ENCODE measurements at places on chromosomes 4 and X.

DNA sequence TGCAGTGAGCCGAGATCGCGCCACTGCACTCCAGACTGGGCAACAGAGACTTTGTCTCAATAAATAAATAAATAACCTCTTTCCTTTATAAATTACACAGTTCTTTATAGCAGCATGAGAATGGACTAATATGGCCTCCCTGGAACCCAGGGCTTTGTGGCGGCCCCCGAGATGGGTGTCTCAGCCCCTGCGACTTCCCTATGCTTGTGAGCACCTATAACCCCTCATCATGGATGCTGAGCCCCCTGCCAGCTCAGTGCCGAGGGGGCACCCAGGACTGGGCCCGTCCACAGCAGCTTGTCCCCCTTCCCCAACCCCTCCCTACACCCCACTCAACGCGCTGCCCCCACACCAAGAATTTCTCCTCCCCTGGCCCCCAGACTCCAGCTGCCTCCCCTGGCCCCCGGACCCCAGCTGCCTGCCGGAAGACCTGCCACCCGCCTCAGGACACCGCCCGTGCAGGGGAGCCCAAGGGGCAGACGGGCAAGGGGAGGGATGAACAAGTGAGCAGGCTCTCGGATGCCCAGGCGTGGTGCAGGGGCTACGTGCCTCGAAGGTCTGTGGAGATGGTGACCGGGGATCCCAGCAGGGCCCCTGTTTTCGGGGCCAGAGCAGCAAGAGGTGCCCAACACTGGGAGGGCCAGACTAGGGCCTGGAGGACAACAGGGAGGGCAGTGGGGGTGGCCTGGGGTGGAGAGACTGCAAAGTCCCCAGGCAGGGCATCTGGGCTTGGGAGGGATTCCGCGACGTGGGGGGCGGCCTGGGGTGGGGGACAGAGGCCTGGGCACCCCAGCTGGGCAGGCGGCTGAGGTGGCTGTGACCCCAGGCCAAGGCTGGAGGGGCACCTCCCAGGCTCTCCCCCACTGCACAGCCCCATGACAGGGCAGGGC is 74.0 kb downstream of the FAM53A start:
- no peak for DNase-seq
- H3K36me3 ChIP-seq = no peaks in the 10 kb centered on the region
- H3K4me3 ChIP-seq = no peak overlapping the region
- H3K27ac ChIP-seq = no peak overlapping the region
- peaks cover 8% of the 10 kb centered on the region for H3K4me1 ChIP-seq

GRCh38 chrX:22373766-22374165 is 101.1 kb downstream of the CBLL2 start:
- no peaks in the 10 kb centered on the region for H3K4me1 ChIP-seq
- DNase-seq = no peak
- H3K27me3 ChIP-seq = no peaks in the 10 kb centered on the region

DNA sequence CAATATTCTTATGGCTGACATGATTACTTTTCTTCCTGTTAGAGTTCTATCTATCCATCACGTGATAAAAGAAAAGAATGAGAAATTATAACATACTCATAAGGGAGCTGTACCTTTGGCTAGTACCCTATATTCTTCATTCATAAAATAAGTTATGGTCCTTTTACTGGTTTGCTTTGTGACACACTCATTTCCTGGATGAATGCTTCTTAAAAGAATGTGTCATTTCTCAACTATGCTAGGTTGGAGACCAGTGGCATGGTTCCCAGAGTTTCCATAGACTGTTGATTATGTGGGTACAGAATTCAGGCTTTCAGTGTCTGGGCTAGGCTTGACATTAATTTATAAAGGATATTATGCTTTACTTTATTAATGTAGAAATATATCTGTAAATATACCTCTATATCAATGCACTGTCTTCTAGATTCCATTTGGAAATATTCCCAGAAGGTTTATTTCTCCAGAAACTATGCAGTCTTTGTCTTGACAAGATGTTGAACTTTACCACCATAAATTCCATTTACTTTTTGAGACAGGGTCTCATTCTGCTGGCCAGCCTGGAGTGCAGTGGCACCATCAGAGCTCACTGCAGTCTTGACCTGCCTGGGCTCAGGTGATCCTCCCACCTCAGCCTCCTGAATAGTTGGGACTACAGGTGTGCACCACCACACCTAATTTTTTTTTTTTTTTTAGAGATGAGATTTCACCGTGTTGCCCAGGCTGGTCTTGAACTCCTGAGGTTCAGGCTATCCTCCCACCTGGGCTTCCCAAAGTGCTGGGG is 23.8 kb downstream of the NUDT6 start:
- H3K4me3 ChIP-seq = no peak overlapping the region
- no peak for DNase-seq
- H3K27me3 ChIP-seq = no peaks in the 10 kb centered on the region
- no peak overlapping the region for H3K27ac ChIP-seq

- no peak for DNase-seq
- H3K36me3 ChIP-seq = no peaks in the 10 kb centered on the region
- no peak overlapping the region for H3K4me3 ChIP-seq
- no peaks in the 10 kb centered on the region for H3K27me3 ChIP-seq
- no peaks in the 10 kb centered on the region for H3K4me1 ChIP-seq
- no peak overlapping the region for H3K27ac ChIP-seq
These were observed 37.1 kb upstream of the ELF2 start for GRCh38 chr4:139214039-139214534.

GRCh38 chr4:137957806-137958205 is 284.3 kb downstream of the SLC7A11 start:
- no peak overlapping the region for H3K4me3 ChIP-seq
- no peaks in the 10 kb centered on the region for H3K4me1 ChIP-seq

DNA sequence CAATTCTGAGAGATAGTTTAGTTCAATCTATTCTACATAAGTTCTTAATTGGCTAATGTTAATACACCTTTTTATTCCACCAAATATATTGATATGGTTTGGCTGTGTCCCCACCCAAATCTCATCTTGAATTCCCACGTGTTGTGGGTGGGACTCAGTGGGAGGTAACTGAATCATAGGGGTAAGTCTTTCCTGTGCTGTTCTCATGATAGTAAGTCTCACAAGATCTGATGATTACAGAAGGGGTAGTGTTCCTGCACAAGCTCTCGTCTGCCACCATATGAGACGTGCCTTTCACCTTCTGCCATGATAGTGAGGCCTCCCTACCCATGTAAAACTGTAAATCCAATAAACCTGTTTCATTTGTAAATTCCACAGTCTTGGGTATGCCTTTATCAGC is 11.3 kb downstream of the PPA2 start:
- H3K4me3 ChIP-seq = no peak overlapping the region
- no peaks in the 10 kb centered on the region for H3K4me1 ChIP-seq
- H3K36me3 ChIP-seq = peaks cover 6% of the 10 kb centered on the region
- no peaks in the 10 kb centered on the region for H3K27me3 ChIP-seq

DNA sequence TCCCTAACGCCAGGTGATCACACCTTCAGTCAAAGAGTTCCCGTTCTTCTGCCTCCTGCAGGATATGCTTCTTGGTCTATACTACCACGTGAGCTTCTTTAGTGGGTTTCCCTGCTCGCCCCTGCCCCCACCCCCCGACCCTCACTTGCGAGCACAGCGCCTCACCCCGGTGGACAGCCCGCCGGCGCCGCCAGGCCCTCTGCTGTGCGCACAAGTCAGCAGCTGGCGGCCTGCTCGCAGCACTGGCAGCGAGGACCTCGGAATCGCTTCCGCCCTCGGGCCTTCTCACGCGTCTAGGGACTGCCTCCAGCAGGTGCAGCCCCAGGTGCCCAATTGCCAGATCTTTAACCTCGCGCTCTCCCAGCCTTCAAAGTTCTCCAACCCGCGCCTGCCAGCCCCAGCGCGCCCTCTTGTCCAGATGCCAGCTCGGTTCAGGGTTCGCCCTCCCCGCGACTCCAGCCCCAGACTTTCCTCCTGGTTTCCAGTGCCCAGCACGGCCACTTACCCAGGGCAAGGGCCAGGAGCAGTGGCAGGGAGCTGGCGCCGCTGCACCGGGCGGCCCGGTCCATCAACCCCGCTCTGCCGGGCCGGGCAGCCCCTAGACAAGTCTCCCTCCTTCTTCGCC is 454 bp downstream of the BTC start:
- H3K36me3 ChIP-seq = no peaks in the 10 kb centered on the region
- peaks cover 3% of the 10 kb centered on the region for H3K4me1 ChIP-seq
- no peak for DNase-seq
